ENCODE measurements at places on chromosomes 2 and 18.

- DNase-seq: no peak
Measured at GRCh38 chr2:235381261-235381912, 112.5 kb upstream of the AGAP1 start.

GRCh38 chr2:234548695-234549420, 52.0 kb upstream of the ARL4C start:
- no peak for DNase-seq

- no peak for DNase-seq
Measured at GRCh38 chr2:203105996-203106395, 91.3 kb downstream of the NBEAL1 start.

DNA sequence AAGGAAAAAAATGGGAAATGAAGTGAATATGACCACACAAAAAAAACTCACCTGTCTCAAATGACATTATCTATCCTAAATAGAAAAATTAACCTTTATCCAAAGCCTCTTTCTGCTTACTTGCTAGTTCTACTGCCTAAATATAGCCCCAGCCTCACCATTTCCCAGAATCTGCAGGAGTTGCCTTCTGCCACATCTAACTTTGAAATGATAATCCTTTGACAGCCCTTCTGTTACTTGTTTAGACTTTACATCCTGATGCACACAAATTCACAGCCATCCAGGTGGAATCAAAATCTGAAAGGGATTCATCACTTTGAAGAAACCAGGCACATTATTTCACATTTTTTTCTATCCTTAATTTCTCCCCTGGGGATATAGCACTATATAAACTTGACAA, 1356.2 kb upstream of the NXPH2 start:
- no peak for DNase-seq

DNA sequence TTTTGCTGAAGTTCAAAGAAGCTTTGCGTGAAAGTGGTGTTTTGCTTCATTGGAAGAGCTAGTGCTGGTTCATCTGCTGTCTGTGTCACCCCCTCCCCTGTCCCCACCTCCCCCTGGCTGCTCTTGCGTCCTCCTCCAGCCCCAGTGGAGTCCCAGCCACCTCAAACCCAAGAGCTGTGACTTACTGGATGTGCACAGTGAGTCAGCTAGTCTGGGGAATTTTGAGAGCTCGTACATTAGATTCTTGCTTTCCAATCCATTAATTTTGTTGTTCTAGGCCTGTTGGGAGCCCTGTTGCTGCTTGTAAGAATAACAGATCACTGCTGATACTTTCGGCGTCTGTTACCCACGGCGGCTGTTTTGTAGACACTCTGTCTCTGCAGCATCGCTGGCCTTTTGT, 412.1 kb downstream of the TSN start:
- DNase-seq: no peak

GRCh38 chr18:75129717-75130477, 79.0 kb downstream of the PTGR3 start:
- no peak for DNase-seq

DNA sequence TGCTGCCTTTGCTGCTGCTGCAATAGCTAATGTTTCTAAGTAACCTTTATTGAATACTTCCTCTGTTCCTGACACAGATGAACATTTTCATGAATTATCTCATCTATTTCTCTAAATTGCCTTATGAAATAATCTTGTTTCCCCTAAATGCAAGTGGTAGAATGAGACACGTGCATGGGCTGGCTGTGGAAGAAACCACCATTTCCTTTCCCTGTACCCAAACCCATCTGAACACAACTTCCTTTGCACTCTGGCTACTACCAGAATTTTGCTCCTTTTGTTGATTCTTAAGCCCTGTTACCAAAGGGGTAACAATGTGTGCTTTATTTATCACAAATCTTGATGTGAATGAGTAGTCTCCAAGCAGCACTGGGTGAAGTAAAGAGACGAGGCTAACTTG, 29.2 kb downstream of the AKAIN1 start:
- DNase-seq: no peak

DNA sequence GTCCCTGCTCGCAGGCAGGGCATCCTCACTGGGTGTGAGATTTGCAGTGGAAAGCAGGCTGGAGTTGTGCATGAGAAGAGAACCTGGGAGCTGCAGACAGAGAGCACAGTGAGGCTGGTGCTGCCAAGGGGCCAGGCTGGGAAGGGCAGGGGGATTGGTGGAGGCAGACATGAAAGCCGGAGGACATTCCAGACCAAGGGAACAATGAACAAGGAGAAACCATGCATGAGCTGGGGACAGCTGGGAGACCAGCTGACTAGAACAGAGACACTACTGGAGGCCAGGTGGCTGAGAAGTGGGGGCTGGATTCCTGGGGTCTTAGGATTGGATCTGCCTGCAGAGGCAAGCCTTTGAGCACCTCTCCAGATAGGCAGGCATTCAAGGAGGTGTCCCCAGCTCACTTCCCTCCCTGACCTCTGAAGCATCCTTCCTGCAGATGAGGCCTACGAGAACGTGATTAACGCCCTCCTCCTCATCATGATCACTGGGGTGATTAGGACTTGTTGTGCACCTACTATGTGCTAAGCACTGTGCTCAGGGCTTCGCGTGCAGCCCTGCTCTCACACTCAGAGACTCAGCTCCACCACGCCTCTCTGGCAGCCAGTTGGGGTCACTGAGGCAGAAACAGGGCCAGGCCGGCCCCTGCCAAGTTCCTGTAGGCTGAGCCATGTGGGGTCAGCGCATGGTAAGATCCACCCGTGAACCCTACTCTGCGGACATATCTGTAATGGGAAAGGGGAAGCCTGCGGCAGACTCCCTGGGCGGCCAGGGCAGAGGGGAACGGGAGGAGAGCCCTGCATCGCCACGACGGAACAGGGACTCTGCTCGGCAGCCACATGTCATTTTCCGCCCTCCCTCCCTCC, 74.8 kb upstream of the SLC66A3 start:
- DNase-seq: no peak

DNA sequence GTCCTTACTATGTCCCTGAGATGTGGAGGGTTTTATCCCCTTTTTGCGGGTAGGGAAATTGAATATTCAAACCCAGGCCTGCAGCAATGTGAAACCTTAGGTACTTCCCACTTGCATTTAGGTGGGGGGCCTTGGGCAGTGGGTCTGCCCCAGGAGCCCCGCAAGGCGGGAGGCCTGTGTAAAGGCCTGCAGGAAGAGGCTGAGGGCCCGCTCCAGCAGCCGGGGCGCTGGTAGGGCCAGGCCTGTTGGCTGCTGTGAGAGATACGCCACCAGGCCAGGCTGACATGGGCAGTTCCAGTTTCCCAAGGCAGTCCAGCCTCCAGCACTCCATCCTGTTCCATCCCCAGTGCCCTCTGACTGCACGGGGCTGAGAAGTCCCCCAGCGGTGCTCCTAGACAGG, 64.2 kb downstream of the GBX2 start:
- no peak for DNase-seq

- no peak for DNase-seq
Measured at GRCh38 chr2:184532551-184532950, 65.8 kb upstream of the ZNF804A start.

DNA sequence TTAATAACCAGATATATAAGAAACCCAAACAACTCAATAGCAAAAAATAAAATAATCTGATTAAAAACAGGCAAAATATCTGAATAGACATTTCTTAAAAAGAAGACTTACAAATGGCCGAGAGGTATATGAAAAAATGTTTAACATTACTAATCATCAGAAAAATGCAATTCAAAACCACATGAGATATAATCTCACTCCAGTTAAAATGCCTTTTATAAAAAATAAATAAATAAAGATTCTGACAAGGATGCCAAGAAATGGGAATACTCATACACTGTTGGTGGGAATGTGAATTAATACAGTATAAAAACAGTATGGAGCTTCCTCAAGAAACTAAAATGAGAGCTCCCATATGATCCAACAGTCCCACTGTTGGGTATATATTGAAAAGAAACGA, 33.9 kb upstream of the BMP10 start:
- no peak for DNase-seq

DNA sequence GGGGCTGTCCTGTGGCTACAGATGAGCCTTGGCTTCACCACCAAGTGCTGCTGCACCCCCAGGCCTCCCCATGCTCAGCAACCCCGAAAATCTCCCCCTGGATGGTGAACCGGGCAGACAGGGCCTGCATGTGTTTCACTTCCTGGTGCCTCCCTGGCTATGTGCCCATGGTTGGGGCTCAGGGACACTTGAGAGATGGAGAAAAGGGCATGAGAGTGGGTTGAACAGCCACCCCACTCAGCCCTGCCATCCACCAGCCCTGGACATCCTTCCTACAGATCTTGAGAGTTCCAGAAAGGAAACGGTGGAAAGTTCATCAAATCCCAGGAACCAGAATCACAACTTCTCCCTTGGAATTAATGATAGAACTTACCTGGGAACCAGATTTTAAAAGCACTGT, 74.7 kb upstream of the TEX51 start:
- no peak for DNase-seq

- no peak for DNase-seq
Measured at GRCh38 chr2:232951891-232952290, 61.2 kb downstream of the NGEF start.

DNA sequence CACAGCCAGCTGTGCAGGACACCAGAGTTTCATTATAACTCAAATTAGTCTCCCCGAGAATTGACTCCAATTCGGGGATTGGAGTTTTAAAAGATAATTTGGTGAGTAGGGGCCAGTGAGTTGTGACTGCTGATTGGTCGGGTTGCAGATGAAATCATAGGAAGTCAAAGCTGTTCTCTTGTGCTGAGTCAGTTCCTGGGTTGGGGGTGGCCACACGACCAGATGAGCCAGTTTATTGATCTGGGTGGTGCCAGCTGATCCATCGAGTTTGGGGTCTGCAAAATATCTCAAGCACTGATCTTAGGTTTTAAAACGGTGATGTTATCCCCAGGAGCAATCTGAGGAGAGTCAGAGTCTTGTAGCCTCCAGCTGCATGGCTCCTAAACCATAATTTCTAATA, 82.7 kb upstream of the SLC66A3 start:
- no peak for DNase-seq

GRCh38 chr18:75128911-75129716, 79.8 kb downstream of the PTGR3 start:
- no peak for DNase-seq

- DNase-seq: no peak
Measured at GRCh38 chr2:8296306-8296705, 385.6 kb upstream of the ID2 start.

DNA sequence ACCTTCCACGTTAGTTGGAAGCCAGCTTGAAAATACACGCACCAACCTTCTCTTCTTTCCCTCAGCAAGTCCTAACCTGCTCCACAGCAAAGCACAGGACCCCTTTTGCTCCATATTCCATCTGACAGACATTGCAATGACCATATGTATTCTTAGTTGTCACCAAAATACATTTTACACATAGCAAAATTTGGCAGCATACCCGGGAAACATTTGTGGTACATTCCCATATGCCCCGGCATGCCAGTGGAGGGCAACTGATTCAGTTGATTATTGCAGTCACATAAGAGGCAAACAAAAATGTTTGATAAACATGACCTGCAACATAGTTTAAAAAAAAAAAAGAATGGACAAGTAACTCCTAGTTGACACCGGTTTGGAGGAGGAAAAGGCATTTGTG, 202.1 kb upstream of the UBE2E3 start:
- DNase-seq: no peak

DNA sequence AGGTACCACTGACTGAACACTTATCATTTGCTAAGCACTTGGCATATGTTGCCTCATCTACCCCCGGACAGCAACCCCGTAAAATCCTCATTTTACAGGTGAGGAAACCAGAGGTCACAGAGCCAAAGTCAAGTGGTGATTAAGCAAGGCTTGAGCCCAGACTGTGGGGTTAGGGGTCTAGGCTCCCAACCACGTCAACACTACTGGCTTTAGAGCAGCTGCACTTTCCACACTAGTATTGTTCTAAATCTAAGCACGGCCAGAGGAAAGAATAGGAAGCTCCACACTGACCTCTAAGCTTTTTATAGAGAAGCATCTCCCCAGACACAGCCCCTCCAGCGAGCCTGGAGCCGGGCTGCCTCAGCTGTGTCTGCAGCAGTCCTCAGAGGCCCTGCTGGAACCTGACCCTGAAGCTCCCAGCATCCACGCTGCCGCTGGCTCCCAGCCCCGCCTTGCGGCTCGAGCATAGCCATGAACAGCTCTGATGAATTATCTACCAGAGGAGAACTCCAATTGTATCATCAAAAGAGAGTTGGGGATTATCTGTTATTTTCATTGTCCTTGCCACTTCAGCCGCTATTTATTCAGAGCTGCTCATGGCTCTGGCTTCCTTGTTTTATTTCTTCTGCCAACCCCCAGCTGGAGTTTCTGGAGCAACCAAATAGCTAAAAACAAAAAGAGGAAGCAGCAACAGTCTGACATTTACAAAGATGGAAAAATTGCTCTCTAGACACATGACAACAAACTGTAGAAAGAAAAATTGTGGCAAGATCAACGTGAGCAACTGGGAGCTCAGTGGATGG, 62.2 kb upstream of the RTN4 start:
- no peak for DNase-seq

- DNase-seq: no peak
Measured at GRCh38 chr2:240998706-240998994, 232 bp downstream of the SNED1 start.

- DNase-seq: no peak
Measured at GRCh38 chr2:103165836-103166235, 404.0 kb downstream of the TMEM182 start.

DNA sequence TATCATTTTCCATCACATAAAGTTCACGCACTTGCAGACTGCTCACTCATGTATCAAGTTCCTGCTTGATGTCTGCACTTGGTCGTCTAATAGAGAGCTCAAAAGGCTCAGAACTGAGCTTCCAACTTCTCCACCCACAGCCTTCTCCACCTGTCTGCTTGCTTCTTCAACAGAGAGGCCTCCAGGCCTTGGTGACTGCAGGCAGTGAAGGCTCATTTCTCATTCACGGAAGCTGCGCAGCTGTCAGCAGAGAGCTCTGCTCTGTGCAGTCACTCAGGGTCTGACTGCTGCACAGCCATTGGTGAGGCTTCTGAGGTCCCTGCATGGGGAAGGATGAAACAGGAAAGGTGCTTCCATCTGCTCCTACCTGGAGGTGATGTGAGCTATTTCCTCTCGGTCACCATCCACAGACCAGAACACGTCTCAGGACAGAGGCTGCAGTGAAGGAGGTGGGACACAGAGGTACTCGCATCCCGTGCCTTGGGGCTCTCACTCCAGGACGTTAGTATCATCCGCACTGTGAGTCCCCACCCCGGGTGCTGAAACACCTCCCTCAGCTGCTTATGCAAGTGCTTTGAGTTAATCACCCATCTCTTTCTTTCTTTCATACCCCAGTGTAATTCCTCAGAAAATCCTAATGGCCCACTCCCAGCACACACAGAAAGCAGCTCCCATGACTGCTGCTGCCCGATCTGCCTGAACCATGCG, 126.2 kb downstream of the TMEM18 start:
- no peak for DNase-seq

- no peak for DNase-seq
Measured at GRCh38 chr2:145230546-145230945, 710.6 kb upstream of the ZEB2 start.

- no peak for DNase-seq
Measured at GRCh38 chr2:127957240-127957639, 70.6 kb downstream of the SAP130 start.

- DNase-seq: peak; percentile 39
Measured at GRCh38 chr2:118309946-118310680, 221.8 kb downstream of the INSIG2 start.

GRCh38 chr18:73669297-73669696, 478.3 kb downstream of the FBXO15 start:
- DNase-seq: no peak
